ENCODE measurements at places on chromosomes 3 and 15.

GRCh38 chr3:115397433-115397832 lies 225.9 kb upstream of the GAP43 start:
- no peak for DNase-seq

DNA sequence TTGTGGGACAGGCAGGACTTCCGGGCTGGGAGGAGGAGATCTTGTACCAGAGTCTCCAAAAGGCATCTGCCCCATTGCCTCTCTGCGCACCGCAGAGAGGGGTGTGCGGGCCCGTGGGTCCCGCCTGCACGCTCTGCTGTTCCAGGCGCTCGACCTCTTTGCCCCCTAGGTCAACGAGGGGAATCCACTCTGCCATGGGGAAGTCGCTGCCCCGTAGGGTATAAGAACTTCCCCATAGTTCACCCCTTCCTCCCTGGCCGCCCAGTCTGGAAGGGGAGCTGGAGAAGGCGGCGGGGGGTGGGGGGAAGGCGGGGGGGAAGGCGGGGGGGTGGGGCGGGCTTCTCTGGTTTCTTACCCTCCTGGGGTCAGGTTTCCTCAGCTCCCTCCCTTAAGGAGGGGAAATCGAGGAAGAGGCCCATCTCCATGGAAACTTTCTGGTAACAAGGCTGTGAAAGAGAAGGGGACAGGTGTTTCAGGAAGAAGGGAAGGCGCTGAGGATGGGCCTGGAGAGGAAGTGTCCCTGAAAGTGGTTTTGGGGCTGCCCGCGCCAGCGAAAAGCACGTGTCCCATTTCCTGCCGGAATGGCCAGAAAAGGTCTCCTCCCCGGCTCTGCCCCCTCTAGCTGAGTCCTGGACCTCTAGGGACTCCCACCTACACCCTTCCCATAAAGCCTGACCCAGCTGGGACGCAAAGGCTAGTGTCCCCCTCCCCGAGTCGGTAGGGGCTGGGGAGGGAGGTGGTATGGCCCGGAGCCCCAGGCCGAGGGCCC lies 27.5 kb downstream of the NR1I2 start:
- DNase-seq, result no peak

- DNase-seq, result no peak
These were observed 168.5 kb upstream of the FAM3D start for GRCh38 chr3:58835086-58835485.

DNA sequence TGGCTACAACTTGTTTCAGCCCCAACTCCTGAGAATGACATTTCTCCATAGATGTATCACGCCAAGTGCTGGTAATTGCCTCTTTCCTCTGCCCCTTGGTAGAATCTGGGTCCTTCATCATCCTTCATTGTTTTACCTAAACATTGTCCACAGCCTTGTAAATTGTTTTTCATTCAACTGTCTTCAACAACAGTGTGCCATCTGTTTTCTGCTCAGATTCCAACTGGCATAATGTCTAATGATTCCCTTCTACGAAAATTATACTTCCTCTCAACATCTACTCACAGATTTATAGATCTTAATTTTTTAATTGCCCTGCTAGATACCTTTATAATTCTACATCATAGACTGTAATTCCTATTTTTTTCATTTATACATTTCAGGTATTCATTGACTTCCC lies 226.9 kb downstream of the TPRG1 start:
- no peak for DNase-seq

DNA sequence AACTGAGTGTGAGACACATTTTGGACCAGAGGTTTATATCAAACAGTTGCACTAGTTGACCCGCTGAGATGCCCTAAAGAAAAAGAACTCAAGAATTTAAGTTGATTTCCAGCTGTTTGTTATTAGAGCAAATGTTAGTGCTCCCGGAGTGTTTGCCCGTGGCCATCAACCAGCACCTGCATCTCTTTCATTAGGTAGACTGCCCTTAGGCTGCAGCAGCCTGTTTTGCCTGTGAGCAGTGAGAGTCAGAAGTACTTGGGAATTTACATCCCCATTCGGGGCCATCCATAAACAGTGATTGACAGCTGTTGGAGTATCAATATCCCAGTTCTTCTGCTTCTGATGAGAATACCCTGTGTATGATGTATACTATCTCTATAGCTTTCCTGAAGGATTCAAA lies 492.6 kb downstream of the RBMS3 start:
- no peak for DNase-seq

DNA sequence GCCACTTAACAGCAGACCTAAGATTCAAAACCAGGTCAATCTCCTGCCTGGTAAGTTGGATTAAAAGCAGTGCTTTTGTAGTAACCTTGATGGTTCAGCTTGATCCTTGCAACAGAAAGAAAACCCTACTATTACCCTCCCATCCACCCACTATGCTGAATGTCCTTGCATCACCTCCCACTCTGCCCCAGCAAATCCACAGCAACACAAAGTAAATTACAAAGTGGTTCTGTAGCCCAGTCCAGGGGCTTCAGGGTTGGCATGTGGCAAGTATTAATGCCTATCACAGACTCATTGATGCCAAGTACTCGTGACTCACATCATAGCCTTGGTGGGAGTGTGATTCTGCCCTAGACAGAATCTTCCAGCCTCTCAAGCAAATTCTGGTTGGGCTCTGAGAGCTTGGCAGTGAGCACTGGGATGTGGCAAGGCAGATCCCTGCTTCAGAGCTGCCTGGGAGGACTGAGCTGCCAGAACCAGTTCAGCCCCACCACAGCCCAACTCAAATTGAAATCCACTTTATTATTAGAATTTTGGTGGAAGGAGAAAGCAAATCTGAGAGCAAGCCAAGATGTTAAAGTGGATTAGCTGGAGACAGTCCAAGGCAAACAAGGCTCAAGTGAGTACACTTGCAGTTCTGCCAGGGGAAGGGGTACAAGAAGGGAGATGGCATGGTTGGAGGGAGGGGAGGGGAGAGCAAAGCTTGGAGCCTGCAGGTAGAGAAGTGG lies 225.8 kb upstream of the UMPS start:
- DNase-seq, result peak; percentile 21

- DNase-seq, result no peak
These were observed 18.4 kb downstream of the ILDR1 start for GRCh38 chr3:122003606-122004005.

GRCh38 chr3:144818973-144819372 lies 847.4 kb downstream of the DIPK2A start:
- no peak for DNase-seq

- DNase-seq, result no peak
These were observed 33.7 kb downstream of the ANXA2 start for GRCh38 chr15:60363903-60364611.

DNA sequence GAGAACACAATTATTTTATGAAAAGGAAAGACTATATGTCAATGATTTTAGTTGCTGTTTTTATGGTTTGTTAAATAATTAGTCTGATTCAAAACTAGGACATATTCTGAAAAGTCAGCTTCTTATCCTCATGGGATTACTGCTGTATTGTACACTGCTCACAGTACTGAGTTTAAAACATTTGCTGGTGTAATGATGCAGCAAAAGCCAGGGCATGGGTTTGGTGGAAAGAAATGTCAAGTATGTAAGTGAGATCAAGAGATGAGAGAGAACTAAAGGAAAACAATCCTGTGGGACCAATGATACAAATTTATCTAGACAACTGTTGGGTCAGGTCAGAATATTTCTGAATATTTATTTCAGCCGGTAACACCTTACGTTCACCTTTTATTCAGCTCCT lies 210.1 kb upstream of the ARHGEF26 start:
- DNase-seq, result no peak

DNA sequence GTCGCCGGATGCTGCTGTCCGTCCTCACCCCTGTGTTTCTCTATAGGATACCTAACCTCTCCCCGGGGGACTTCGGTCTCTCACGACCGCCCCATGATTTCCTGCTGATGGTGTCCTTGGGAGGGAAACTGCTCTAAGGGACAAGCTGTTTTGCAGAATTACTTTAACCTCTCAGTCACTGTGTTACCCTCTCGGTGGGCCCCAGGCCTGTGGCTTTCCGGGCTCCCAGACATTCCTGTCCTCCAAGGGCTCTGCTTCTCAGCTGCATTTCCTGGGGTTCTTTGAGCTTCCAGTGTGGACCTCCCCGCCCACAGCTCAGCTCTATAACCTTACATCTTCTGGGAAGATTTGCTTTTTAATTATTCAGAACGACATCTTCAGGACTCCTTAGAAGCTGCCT lies 40.9 kb downstream of the CHST2 start:
- DNase-seq, result no peak

GRCh38 chr15:79724312-79724711 lies 172.5 kb downstream of the MTHFS start:
- no peak for DNase-seq

DNA sequence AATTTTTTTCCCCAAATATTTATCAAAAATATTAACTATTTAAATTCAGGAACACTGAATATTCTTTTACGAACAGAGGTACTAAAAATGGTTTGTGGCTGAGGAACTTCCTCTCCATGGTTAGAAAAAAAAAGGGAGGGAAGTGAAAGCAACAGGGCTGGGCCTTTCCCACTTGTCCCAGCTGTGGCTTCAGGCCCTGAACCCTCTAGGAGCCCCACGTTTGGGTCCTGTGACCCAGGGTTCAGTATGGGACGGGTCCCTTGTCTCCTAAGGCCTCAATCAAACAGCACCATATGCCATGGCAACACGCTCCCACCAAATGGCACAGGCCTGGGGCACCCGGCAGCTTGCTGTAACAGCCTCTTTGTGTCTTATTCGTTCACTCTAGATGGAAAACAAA lies 32.4 kb downstream of the POC1A start:
- no peak for DNase-seq

- DNase-seq, result no peak
These were observed 39.4 kb upstream of the LMOD3 start for GRCh38 chr3:69161587-69162307.

- DNase-seq, result no peak
These were observed 17.4 kb upstream of the ADPGK start for GRCh38 chr15:72800833-72801481.

GRCh38 chr3:48215876-48216275 lies 7.4 kb upstream of the CAMP start:
- no peak for DNase-seq

DNA sequence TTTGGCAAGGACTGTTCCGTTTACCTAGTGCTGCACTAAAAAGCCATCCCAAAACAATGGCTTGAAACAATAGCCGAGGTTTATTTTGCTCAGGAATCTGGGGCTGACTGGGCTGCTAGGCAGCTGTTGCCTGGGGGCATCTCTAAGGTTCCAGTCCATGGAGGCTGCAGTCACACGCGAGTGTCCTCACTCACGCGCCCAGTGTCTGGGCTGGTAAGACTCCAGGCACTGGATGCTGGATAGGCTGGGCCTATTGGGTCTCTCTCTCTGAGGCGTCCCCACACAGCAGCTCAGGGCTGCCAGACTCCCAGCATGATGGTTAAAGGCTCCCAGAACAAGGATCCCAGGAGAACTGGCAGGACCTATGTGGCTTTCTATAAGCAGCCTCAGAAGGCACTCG lies 34.2 kb downstream of the ALS2CL start:
- DNase-seq, result no peak

GRCh38 chr15:34365836-34366235 lies 1.2 kb downstream of the LPCAT4 start:
- no peak for DNase-seq

DNA sequence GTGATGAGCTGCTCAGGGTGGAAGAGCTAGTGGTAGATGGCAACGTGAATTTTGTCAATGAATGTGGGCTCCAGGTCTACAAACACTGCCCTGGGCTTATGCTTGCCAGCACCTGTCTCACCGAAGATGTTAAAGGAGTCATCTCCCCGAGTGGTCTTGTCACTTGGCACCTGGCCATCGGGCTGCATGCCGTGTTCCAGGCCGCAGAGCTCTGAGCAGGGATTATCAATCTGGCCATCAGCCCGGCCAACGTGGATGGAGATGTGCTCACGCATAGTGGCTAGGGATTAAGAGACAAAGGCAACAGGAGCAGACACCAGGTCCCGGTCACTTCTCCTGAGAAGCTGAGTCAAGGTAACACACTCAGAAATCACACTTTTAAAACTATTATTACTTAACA lies 54.8 kb upstream of the ACTC1 start:
- DNase-seq, result peak; percentile 34

GRCh38 chr3:146131616-146132410 lies 29.2 kb downstream of the PLOD2 start:
- DNase-seq, result no peak

GRCh38 chr3:186818516-186818915 lies 12.2 kb upstream of the RFC4 start:
- DNase-seq, result no peak

GRCh38 chr3:83457551-83457950 lies 1501.2 kb upstream of the CADM2 start:
- no peak for DNase-seq

DNA sequence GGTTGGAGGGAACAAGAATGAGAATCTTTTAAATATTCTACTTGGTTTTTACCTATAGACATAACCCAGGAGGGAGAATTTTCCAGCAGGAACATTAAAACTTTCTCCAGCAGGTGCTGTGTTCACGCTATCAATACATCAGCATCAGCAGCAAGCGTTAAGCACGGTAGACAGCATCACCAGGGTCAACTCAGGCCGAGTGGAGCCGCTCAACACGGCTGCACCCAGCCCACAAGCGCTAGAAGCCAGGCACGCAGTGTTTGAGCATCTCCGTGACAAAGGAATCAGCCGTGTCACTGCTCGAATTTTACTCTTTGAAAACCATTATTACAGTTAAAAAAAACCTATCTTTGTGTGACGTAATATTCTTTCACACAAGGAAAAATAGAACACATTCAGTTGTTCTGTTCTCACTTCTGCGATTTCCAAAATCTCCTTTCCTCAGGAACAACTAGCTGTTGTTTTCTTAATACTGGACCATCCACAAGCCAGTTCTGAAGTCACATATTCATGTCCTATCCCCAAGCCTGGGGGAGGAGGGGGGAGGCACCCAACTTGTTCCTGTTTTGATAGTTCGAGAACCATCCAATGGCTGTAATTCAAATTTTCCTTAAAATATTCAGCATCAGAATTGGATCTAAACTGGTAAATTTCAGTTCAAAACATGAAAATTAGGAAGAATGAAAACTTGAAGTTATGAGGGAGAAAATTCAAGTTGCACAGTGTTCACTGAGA lies 77.9 kb downstream of the ADAMTS17 start:
- DNase-seq, result no peak

DNA sequence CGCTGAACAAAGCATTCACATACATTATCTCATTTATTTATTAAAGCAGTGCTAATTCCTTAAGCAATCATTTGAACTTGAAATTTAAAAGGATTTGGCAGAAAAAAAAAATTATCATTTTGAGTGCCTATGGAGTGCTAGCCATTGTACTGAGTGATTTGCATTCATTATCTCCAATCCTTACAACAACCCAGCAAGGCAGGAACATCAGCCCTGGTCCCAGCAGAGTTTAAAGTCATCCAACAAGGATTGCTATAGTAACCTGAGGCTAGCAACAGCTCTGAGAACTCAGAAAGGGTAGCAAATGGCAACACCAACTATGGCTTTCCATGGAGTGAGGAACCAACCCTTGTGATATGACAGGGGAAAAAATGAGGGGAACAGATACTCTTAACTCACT lies 237.6 kb upstream of the SETMAR start:
- DNase-seq, result no peak

Measured in NCI-H2029 (cell line).